ENCODE measurements at places on chromosomes 11 and 22. TPM values are rescaled to one million over a fixed set of nuclear protein-coding genes. Genes with fewer than 3 reads are reported as not detected.

DNA sequence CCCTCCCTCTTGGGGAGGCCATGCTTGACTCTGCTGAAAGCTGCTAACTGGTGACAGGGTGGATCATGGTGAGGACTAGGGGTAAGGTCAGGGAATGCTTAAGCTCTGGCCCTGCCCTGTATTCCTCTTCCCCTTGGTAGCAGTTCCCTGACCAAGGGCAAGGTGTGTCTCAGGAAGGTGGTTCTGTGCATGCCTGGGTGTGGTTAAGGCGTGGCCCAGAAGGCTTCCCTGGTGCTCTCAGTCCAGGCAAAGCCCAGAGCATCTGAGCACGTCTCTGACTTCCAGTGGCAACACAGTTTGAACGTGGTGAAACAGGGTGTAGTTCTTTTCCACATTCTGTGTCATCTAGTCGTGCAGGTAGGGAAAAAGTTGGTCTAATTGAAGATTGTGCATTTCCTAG is 53.1 kb upstream of the HORMAD2 start:
- DNase-seq: no peak

DNA sequence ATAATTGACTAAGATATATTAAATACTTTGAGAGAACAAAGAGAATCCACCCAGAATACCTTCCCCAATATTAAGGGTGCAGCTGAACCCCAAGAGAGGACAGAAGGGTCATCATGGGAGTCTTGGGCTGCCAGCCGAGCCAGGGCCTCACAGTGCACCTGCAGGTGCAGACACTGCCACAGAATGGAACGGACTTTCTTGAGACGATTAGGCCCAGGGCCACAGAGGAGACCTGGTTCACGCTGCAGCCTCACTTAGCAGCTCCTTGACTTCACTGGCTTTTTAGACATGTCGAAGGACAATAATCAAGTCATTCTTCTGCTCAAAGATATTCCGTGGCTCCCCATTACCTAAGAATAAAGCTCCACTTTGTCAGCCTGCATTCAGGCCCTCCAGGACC is 100.6 kb downstream of the PHF21B start:
- DNase-seq: no peak

DNA sequence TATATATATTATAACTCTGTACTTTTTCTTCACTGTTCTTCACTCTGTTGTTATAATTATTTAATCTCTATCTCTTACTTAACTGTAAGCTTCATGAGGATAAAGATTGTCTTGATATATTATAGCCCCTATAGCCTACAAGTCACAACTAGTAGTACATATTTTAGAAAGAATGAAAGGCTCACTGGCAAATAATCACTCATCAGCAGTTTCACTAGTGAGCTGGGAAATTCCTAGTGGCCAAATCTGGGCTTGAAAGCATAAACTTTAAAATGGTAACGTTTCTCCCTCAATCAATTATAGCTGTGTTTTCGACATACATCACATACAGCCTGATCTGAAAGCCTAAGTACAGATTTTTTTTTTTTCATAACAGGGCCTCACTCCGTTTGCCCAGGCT is 42.5 kb downstream of the CTSC start:
- no peak for DNase-seq

DNA sequence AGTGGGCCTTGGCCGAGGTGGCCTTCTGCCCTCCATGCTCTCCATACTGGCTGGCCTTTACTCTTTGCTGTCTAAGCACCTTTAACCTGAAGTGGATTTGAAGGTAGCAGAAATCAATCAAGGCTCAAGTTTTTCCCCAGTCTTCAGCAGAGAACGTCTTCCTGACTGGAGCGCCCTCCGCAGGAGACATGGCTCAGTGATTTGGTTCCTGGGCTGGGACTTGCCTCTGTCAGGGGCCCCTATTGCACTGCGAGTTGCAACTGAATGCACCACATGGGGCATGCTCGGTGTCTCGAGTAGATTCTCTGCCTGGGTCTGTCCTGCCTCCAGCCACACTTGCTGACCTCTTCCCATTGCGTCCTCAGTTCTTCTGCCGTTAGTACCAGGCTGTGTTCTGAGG is 79.6 kb downstream of the BMAL1 start:
- no peak for DNase-seq

DNA sequence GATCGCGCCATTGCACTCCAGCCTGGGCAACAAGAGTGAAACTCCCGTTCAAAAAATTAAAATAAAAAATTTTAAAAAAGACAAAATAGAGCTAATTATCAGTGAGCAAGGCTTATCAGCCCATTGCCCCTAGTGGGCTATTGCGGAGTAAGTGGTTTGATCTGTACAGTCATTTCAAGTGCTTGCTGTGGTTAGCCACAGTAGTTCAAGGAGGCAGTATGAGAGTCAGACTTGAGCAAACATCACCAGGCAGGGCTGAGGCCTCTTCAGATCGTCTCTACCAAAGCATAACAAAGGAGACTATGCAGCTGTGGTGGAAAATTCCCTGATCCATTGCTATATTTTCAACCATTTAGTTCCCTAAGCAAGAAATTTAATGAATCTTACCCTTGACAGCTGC is 4.3 kb upstream of the SBF2 start:
- DNase-seq: no peak

DNA sequence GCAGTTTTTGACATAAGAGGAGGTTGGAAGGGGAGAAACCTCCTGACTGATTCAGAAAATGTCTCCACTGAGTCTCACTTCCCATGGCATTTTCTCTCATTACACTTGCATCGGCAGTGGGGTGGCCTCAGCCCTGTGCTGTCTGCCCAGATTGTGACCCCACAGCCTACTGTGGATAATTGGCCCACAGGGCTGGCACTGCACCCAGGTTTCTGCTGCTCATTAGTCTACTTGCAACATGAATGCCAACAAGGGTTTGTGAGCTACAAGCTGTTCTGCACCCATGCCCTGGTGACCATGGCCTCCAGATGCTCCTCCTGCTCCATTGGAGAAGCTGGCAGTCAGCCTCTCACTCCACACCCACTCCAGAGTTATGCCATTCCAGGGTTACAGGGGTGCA is 296.0 kb downstream of the CTTN start:
- no peak for DNase-seq

- no peak for DNase-seq
Measured at GRCh38 chr22:49100773-49101172, 726.9 kb downstream of the BRD1 start.

GRCh38 chr11:1727096-1727690 is 23.2 kb downstream of the IFITM10 start:
- DNase-seq: peak; percentile 10

DNA sequence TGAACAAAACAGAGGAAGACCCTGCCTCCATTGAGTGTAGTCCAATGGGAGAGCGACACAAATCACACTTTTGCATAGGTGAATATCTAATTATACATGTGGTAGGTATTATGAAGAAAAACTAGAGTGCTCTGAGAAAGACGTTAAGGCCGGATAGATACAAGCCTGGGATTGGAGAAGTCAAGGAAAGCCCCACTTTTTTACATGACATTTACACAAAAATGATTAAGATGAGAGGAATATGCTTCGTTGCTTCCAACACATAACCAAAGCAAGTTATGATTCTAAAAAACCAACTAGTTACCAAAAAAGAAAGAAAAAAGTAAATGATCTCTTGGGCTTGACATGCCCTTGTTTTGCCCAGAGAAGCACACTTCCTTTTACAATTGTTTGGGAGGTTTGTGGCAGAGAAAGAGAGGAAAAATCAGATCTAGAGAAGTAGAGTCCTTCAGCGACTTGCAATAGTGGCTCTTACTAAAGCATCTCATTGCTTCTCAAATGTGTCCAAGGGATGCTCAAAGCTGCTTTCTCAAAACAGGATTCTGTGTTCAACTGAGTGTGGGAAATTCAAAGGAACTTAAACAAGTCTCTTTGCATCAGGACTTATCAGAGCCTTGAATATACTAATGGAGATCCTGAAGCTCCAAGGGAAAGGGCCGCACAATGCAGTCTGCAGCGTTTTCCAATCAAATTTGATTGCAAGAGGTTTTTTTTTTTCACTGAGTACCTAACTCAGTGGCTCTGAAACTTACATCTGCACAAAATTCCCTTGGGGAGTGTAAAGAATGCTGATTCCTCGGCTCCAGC is 38.8 kb downstream of the FLI1 start:
- no peak for DNase-seq

- DNase-seq: no peak
Measured at GRCh38 chr11:131955904-131956303, 585.5 kb downstream of the NTM start.

The C11orf86 gene
- total RNA-seq: not detected

The BSX gene
- not detected for total RNA-seq

The LINC01488 gene
- not detected for total RNA-seq

The MOGAT2 gene
- total RNA-seq: 0.18 TPM

The MMP1 gene
- total RNA-seq: 0.22 TPM
